Anterior cingulate cortex (tissue), 58 donors: ENCODE measurements at places on chromosomes 2 and 18.
A peak's percentile ranks its signal among the peaks of the same experiment; 100 is the strongest.

GRCh38 chr2:111100087-111100764, 20.5 kb upstream of the BCL2L11 start:
- DNase-seq = no peak

DNA sequence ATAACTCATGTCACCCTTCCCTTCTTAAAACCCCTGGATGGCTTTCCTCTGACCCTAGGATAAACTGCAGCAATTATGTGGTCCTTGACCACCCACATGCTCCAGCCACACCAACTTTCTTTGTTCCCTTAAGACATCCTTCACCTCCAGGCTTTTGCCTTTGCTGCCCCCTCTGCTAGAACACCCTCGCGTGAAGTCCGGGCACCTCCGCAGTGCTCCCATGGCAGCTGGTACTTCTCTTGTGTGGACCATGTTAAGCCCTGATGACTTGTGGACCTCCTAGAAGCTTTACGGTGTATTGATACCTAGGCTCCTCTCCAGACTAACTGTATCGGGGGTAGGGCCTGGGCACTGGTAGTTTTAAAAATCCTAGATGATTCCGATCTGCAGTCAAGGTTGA, 824 bp upstream of the ABHD1 start:
- DNase-seq = no peak

GRCh38 chr2:226560325-226560724, 239.3 kb downstream of the IRS1 start:
- DNase-seq = no peak

DNA sequence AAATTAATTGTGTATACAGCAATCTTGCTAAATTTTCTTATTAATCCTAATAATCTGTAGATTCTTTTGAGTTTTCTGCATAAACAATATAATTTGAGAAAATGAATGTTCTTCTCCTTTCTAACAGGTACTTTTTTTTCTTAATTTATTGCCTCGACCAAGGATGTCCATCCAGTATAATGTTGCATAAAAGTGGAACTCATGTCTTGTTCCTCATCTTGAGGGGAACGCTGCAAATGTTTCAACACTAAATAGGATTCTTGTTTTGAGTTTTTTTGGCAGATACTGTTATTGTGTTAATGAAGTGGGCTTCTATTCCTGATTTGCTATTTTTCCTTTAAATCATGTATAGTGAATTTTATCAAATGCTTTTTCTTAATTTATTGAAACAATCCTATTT, 244.4 kb upstream of the REV1 start:
- no peak for DNase-seq

DNA sequence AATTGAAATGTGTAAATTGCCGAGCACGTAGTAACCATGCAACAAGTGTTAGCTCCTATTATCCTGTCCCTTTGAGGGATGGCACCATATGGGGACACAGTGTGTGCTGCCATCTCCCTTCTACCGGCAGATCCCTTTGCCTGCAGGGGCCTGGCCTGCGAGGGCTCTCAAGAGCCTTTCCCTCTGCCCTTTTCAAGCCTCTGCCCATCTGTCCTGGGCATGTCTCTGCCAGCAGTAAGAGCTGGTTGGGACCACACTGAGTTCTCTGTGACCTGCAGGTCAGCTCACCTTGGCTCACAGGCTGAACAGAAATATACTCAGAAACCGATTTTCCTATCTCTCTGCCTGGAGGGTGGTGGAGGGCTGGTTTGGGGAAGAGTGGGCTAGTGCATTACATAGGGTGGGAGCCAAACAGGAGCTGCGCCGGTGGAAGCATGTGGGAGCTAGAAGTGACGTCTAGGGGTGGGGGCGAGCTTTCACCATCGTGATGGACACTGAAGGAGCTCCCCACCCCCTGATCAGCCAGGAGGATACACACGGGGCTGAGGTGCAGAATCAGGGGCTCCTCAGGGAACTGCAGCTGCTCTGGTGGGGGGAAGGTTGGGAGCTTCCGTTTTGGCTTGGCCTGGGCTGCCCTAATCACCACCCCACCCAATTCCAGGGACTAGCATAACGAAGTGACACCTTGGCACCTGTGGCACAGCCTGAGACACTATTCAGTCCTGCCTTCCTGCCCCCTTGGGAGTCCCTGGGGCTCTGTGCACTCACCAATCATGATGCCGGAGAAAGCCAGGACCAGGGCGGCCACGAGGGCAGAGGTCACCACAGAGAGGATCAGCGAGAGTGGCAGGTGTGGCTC, 109.7 kb downstream of the CLIP4 start:
- DNase-seq = no peak

GRCh38 chr2:53510401-53510800, 257.2 kb upstream of the CHAC2 start:
- no peak for DNase-seq

- no peak for DNase-seq
These were observed 39.1 kb upstream of the GPR17 start for GRCh38 chr2:127606625-127607398.

DNA sequence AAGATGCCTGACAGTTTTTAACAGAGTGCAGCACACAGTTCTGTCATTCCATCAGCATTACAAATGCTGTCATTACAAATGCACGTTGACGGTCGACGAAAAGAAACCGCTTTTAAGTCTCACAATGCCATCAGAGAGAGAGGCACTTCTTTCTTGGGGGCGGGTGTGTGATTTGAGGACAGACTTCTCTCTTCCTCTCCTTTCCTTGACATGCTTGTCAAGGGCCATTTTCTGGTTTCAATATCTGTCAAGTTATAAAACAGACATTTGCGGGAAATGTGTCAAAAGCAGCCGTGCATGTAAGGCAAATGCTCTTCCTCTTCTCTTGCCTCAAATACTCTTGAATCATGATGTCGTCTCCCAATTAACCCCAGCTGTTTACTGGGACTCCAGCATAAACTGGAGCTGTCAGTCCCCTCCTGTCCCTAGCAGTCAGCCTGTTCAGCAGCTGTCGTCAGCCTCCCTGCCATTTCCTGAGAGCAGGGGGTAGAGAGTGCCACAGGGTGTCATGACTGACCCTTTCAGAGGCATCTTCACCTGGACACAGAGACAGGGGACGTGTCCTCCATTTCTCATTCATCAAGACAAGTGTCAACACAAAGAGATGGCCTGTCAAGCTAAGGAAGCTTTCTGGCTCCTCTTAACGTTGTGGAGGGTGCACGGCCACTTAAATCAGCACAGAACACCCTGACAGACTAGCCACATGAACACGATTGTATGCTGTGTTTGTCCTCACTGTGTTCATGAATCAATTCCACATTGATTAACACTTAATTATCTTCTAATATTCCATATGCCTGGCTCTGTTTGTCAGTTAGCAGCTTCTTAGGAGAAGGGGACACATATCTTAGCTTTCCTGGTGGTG, 305.4 kb upstream of the RAB6C start:
- DNase-seq = no peak

- DNase-seq = no peak
These were observed 37.9 kb upstream of the EVA1A start for GRCh38 chr2:75598589-75599155.

- DNase-seq = peak; percentile 52
These were observed 6.0 kb upstream of the INPP5D start for GRCh38 chr2:233053928-233054784.

DNA sequence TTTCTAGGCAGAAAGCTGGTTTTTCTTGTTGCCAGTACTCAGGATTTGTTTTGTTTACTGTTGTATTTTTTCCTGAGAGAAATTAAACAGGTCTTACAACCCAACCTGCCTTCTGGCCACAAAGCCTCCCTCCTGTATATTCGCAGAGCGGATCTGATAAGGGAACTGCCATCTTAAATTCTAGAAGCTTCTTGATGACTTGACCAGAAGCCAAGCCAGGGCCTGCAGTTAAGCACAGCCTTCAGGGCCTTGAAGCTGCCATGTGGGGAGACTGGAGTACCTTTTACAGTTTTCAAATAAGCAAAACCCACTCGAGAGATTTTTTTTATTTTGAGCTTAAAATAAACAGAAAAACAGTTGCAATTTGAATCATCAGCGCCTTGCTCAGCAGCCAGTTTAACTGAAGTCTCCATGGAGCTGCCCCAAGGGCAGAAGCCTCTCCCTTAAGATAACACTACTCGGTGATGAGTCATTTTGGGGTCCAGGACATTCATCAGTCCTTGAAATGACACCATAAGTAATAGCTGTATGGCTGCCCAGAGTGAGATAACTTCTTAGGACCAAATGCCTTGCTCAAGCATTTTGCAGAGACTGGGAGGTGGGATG, 51.5 kb upstream of the PHLPP1 start:
- DNase-seq = no peak

DNA sequence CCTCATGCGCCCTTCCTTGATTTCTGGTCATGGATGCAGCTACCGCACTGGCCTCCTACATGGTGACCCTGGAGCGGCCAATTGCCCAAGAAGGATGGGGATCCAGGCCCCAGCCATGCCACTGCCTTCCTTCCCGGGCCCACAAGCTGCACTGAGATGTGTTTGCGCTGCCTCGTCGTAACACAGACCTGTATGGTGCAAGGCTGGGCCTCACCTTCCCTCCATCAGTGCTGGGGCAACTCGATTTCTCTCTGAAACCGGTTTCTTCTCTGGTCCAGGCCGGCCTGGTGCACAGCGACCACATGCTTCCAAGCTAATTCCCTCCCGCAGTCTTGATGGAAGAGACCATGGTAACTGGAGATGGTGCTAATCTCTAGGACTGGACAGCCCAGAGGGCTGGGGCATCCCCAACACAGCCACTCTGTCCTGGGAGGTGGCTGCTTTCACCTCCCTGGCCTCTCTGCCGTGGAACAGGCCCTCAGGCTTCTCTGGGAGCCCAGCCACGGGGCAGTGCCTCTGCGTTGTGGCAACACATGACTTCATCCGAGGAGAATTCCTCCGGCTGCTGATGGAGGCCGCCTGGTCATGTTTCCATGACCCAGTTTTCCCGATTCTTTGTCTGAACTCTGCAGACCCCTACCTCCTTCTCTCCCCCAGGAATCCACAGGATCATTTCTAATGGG, 184.2 kb downstream of the GLI2 start:
- no peak for DNase-seq

- DNase-seq = no peak
These were observed 28.9 kb downstream of the NABP1 start for GRCh38 chr2:191706791-191707190.

GRCh38 chr2:241161646-241162281, 11.5 kb downstream of the PPP1R7 start:
- DNase-seq = peak; percentile 82

DNA sequence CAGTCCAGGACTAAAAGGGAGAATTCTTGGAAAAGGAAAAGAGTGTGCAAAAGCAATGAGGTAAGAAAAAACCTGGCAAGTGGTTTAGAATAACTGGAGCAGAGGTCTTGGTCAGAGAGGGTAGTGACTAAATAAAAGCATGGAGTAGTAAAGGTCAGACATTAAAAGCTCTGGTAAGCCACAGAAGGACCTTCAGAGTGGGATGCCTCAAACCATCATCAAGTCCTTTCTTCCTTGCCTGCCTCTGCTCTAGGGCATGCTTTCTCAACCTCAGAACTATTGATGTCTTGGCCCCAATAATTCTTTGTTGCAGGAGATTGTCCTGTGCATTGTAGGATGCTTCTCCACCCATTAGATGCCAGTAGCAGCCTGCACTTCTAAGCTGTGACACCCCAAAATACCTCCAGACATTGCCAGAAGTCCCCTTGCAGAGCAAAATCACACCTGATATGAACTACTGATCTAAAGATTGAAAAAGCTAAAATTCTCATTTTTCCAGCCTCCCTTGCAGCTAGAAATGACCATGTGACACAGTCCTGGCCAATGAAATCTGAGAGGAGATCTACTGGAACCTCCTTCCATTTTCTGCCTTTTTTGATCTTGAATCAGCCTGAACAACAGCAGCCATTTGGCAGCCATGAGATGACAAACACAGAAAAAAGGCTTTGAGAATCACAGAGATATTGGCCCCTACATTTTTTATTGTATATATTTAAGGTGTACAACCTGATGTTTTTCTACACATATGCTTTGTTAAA, 48.1 kb downstream of the EVA1A start:
- no peak for DNase-seq

DNA sequence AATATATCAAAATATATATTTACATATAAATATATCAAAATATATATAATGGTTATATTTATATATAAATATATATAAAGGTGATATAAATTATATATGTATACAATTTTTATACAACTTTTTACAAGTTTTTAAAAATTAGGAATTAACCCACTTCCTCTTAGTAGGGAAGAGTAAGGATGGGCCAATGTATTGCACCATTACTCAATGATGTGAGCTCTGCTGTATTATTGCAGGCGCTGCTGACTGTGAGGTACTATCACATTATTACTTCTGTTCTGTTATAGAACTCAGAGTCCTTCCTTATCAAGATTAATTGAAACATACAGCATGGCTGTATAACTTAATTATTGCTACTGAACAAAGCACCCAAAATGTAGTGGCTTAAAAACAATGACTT, 46.0 kb downstream of the CCDC195 start:
- no peak for DNase-seq

- no peak for DNase-seq
These were observed 84.0 kb upstream of the TMEM200C start for GRCh38 chr18:5979176-5979888.

DNA sequence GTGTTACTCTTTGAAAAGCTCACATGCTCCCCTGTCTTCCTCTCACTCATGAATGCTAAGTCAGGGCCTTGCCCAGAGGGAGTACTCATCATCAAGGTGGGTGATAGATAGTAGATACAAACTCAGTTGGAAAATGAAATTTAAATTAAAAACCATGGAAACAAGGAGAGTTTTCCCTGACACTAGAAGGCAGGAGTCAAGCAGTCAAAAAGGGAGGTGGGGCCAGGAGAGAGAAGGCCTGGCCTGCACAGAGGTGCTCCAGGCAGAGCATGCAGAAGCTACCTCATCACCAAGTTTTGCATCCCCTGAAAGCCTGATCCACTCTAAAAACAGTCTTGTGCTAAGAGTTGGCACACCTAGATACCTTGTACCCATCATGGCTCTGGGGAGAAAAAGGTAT, 143.7 kb downstream of the MYO5B start:
- no peak for DNase-seq

GRCh38 chr2:172693037-172693436, 42.6 kb upstream of the RAPGEF4 start:
- peak; percentile 15 for DNase-seq

DNA sequence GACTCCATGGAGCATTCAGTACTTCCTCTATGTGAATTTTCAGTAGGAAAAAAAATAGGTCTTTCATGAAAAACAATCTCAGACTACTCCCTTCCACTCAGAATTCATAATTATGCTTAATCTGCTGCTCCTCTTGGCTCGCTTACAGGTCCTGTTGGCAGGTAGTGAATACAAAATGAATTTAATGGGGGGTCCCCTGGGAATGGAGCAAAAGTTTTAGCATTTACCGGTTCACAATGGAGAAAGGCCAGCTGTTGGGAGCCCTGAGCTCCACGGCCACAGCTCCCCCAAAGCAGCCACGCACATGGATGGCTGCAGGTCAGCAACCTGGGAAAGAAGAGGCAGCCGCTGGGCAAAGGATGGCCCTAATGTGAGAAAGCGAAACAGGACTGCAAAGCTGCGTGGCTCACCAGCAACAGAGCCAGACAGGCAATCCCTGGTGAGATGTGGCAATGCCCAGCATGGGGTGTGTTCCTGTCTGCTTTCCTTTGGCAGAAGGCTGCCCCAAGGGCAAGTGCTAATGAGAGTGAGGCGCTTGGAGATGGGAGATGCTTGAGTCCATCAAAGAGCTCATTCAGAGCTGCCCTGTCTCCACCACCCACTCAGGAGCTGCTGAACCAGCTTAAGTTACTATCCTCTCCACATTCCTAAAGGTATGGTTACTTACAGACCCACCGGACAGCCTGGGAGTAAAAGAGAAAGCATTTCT, 447.4 kb downstream of the EPHA4 start:
- DNase-seq = no peak
